NCI-H1092 treated with DMSO at 0.1 percent for 48 hours (cell line): ENCODE measurements at places on chromosomes 1 and 21.

DNA sequence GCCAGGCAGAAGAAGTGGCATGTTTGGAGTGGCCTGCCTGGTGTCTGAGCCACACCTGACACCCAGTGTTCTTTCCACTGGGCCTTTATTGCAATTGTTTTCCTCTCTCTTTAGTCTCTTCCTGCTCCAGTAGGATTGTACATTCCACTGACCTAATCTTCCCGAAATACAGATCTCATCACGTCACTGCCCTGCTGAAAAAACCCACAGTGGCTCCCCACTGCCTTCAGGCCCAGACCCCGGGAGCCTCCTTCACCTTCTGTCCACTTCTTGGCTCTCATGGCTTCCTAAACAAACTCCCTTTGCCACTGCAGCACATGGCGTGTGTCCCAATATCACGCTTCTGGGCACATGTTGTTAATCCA, 25.3 kb upstream of the ATP5PO start:
- DNase-seq = no peak

- no peak for DNase-seq
These were observed 8.2 kb upstream of the CAPZB start for GRCh38 chr1:19493547-19493946.

DNA sequence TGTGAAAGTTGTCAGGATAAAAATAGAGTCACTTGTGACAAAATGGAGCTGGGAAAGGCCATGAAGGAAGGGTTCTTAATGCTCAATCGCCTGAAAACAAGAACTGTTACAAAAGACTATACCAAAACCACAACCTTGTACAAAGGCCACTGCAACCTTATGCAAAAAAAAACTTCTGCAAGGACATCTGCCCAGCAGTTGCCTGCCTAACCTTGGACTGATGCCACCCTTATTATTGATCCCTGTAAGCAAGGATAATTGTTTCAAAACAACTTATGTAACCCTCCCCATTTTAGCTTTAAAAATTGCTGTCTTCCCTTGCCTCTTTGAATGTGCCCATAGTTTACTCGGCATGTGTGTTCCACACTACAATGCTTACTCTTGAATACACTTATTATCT, 5.7 kb downstream of the ALG14 start:
- DNase-seq = peak; percentile 22

DNA sequence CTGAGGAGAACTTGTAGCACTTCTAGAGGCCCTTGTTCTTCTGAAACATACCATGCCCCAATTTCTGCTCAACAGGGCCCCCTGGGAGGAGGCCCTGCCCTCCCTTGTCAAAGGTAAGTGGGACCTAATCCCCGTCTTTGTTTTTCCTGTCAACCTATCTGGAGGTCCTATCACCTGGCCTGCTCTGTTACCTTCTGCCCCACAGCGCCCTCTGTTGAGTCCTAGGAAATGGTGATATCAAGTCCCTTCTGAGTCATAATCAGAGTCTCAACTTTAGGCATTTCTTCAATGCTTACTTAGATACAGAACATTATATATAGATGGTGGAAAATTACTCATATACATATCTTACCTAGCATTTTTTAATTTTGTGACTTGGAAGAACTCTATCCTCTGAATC, 28.2 kb upstream of the FCRL4 start:
- no peak for DNase-seq
